GOT3 (cell line): ENCODE measurements at places on chromosomes 4 and X.

DNA sequence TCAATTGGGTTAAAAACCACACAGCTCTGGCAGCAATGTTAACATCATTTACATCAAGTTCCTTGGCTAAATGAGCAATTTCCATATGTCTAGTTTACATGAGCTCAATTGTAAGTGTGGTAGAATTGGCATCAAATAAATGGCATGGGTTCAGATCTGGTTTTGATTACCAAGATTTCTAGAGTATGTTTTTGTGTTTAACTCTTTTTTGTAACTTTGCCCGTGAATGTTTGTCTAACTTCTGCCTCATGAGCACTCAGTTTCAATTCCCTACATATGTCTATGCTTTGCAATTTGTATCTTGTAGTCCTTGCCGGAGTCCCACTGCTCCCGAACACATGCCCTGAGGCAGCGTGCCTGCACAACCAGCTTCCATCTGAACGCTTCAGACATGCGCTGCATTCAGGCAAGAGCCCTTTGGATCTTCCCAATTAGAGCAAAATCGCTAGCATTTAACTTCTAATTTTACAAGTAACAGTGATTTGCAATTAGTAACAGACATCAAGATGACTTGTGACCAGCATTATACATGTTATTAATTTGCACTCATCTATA lies 644.4 kb downstream of the TRIML1 start:
- DNase-seq, result no peak

DNA sequence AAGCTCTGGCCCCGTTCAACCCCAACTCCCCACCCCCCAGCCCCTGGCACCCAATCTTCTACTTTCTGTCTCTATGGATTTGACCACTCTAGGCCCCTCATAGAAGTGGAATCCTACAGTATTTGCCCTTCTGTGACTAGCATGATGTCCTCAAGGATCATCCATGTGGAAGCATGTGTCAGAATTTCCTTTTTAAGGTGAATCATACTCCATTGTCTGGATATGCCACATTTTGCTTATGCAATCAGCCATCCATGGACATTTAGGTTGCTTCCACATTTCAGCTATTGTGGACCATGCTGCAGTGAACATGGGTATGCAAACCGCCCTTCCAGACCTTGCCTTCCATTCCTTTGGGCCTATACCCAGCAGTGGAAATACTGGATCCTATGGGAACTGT lies 15.5 kb downstream of the CCNQ start:
- no peak for DNase-seq

- DNase-seq, result no peak
Measured at GRCh38 chrX:37686996-37687395, 1.4 kb downstream of the XK start.

DNA sequence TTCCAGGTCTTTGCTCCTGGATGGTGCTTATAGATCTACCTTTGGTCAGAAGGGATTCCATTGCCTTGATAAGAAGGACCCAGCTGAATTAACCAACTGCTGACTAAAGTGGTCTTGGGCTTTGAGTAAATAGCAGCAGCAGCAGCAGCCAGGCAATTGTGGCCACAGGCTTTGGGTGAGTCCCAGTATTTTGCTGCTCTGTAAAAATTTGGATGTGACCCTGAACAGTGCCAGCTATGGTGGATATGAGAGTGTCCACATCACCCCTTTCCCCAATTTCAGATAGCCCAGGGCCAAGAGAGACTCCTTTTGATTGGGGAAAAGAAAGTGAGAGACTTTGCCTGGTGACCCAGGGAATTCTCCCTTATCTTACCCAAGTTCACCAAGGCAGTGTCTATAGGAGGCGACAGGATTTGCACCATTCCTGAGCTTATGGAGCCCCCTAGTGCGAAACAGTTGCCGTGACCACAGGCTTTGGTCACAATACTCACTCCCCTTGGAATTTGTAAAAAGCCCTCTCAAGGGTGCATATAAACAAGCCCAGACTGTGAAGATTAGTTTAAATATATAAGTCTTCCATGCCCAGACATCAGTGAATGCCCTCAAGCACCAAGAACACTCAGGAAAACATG lies 518.0 kb downstream of the TMA16 start:
- no peak for DNase-seq

- no peak for DNase-seq
Measured at GRCh38 chr4:112312610-112313239, 15.6 kb downstream of the ALPK1 start.

- no peak for DNase-seq
Measured at GRCh38 chrX:149641835-149642234, 10.2 kb upstream of the TMEM185A start.

DNA sequence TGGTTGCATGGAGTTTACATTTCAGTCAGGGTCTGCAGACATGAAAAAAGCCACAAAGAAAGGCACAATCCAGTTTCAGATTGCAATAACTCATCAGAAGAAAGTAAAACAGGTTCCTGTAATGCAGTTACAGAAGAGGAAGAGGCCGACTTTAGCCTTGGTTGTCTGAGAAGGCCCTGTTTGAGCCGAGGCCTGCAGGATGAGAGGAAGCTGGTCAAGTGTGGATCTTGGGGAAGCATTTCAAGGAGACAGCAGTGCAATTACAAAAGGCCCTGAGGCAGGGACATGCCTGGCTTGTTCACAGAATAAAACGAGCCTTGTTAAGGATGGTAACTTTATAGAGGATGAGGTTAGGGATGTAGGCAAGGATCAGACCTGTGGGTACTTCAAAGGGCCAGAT lies 62.4 kb downstream of the AFF2 start:
- DNase-seq, result no peak

DNA sequence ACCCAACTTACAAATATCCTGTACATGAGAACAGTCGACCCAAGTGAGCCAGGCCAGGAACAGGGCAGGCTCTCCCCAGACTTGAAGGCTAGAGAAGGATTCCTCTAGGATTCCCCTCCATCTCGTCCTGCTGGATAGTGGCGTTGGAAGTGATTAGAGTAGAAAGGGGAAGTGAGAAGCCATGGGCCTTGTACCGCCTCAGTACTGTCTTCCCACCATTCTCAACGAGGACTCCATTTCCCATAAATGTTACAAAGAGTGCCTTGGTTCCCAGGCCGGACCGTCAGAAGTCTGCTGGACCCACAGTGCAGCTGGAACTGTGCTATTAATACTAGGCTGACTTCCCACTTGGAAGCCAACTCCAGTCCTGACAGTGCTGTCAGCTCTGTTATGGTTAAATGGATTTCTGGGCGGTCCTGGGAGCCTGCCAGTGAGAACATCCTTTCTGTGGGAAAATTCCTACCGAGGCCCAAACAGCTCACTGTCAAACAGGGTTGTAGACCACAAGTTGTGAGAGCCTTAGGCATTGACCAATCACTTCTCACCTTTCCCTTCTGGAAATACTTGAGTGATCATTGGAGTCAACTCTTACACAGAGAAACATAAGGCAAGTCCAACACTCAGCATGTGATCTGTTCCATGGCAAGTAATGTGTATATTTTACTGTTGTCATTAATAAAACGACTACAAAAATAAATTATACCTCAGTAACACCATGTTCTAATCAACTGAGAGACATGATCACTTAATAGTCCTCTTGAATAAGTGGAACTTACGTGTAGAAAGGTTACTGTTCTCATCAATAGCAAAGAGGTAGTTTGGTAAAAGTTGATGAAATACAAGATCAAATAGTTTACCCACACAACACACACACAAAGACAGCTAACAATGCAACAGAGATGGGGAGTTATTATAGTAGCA lies 58.4 kb downstream of the AMELX start:
- no peak for DNase-seq

- no peak for DNase-seq
Measured at GRCh38 chr4:184355111-184355604, 119.2 kb downstream of the IRF2 start.

GRCh38 chr4:71304289-71304850 lies 34.5 kb upstream of the SLC4A4 start:
- no peak for DNase-seq

DNA sequence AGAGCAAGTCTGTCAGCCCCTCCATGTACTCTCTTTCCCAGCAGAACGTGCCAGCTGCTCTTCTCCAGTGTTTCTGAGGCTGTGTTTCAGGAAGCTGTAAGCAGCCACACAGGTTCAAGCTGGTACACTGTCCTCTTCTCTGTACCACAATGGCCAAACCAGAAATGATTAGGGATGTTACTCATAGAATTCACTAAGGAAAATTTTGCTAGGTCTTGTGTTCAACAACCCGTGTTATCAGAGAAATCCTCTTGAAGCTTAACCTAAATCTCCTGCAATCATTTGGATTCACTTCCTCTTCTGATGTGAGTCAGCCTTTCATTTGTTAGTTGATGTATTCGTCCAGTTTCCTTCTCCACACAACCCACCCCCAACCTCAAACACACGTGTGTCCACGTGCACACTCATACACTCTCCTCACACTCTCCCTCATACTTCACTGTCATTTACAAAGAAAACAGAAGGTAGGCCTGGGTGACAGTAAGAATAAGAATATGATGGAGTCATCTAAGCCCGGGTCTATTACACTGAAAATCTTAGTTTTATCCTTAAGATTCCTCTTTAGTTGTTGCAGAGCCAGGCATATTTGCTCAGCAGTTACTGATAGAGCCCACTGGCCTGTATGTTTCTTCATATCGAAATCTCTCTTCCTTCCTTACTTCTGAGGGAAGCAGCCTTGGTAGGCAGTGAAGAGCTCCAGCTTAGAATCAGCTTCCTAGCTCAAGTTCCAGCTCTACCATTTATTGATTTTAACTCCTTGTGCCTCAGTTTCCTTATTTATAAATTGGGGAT lies 63.4 kb downstream of the DCUN1D4 start:
- DNase-seq, result no peak

- DNase-seq, result no peak
Measured at GRCh38 chrX:10102046-10102704, 54.6 kb upstream of the CLCN4 start.

GRCh38 chrX:5236749-5237148 lies 991.9 kb downstream of the NLGN4X start:
- no peak for DNase-seq

- DNase-seq, result peak; percentile 33
Measured at GRCh38 chrX:40171513-40172400, 74.0 kb upstream of the BCOR start.

GRCh38 chr4:1406981-1407656 lies 877 bp upstream of the NKX1-1 start:
- no peak for DNase-seq

DNA sequence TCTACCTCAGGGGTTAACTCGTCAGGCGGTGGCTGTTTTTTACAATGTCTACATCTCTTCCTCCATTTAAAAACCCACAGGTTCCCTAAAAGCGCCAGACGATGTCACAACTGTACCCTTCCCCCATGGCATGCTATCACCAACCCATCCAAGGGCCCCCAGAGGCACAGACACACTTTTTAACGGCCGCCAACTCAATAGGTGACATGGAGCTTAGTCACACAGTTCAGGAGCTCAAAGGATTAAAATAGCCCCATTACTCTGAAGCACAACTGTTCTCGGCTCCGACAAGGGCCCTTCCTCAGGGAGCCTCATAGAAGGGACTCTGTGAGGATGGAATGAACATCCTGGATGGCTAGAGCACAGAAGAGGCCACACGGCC lies 12.4 kb downstream of the SH3KBP1 start:
- no peak for DNase-seq

DNA sequence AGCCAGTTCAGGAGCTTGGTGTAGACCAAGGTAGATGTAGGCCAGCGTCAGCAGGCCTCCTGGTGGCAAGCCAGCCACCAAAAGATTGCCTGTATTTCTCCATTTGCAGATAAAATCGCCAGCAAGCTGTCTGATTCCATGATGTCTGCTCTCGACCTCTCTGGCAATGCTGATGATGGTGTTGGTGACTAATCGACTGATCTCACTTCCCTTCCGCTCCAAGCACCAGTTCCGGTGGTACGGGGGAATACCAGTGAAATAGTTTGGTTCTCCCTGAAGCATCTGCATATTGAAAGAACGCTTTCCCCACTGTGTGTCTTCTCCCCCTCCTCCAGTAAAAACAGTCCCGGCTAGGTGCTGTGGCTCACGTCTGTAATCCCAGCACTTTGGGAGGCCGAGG lies 30.4 kb downstream of the GNL3L start:
- no peak for DNase-seq

- no peak for DNase-seq
Measured at GRCh38 chrX:95076449-95076848, 1402.4 kb downstream of the FAM133A start.

DNA sequence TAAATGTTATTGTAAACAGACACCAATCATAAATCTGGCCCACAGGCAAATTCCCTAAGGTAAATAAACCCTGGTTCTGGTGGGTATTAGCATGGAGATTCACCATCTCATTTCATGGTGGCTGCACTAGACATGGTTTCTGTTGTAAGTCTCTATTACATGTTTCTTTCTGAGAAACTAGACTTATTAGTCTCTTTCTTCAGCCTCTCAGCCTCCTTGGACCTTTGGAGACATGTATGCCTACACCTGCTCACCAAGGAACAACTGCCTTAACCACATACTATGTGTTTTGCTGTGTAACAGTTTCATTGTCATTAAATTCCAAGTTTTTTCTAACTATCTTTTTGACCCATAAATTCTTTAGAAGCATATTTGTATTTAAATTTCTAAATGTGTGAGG lies 13.1 kb downstream of the DDIT4L start:
- no peak for DNase-seq

- no peak for DNase-seq
Measured at GRCh38 chr4:116664198-116664597, 421.2 kb downstream of the TRAM1L1 start.

GRCh38 chrX:40281336-40282005 lies 183.7 kb upstream of the BCOR start:
- DNase-seq, result no peak

DNA sequence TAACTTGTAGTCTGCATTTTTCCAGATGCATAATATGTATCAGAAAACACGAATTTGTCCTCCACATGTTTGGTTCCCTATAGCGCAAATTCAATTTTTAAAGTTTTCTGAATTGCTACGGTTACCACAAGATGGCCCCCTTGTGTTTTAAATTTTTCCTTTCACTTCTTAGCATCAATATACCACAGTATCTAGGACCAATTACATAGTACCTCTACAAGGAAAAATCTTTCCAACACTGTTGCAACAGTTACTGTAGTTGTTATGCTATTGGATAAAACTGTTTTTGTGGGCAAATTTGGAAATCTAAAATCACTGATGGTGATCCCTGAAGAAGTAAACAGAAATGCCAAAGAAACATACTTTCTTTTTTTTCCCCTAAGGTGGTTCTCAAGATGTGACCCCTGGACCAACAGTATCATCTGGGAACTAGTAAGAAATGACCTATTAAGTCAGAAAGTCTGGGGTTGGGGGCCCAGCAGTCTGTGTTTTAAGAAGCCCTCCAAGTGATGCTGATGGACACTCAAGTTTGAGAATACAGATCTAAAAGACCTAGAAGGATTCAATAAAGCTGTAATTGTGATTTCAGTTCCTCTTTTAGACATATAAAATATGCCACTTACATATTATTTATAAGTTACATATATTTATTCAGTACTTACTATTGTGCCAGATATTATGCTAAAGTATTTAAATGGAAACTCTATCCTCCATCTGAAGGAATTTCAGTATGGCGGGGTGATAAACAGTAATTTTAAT lies 3.1 kb downstream of the ZGRF1 start:
- no peak for DNase-seq

DNA sequence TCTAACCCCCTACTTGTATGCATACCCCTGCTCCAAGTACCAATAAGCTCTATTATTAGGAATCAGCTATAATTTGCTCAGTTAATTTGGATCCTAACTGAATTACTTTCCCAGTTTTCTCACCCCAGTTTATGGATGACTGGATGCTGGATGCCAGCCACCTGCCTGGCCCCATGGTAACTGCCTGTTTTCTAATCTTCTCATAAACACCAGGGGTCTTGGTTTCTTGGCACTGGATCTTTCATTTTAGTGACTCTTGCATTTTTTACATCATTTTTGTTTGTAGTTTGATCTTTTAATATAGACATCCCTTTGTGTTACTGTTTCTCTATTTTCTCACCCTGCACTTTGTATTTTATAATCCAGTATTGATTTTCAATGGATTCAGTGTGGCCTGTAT lies 246.8 kb downstream of the ADGRL3 start:
- DNase-seq, result no peak
